ENCODE measurements at places on chromosomes 6 and 20. TPM values are rescaled to one million over a fixed set of nuclear protein-coding genes. Genes with fewer than 3 reads are reported as not detected.

DNA sequence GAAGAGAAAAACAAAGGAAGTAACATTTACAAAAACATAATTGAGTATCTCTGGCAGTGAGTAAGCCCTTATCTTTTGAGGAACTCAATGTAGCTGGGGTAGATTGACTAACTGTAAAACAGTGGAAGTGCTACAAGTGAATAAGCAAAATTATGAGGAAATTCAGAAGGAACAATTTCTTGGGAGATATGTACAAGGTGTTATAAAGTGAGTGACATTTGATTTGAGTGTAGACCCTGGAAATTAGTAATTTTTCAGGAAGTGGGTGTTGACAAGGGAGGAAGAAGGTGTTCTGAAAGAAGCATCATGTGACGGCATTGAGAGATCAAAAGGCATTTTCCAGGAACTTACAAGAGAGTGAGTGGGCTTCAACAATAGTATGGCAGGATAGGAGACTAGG lies 22.2 kb downstream of the XRN2 start:
- H3K36me3 ChIP-seq: peaks cover 9% of the 10 kb centered on the region
- peak overlapping the region; percentile 17 for H3K27ac ChIP-seq
- H3K27me3 ChIP-seq: no peaks in the 10 kb centered on the region
- no peak for DNase-seq
- H3K4me1 ChIP-seq: peaks cover 10% of the 10 kb centered on the region

DNA sequence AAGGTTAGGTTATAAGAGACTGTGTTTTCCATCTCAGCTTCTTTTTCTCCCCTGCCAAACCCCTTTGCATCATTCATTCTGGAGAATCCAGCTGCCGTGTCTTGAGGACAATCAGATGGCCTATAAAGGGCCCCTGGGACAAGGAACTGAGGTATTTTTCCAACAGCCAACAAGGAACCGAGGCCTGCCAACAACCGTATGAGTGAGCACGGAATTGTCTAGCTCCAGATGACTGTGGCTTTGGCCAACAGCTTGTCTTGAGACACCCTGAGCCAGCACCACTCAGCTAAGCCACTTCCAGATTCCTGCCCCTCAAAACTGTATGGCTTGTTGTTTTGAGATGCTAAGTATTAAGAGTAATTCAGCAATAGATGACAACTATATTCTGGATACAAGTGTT lies 433.7 kb upstream of the HSF2 start:
- H3K27me3 ChIP-seq: no peaks in the 10 kb centered on the region
- no peak for DNase-seq
- no peak overlapping the region for H3K27ac ChIP-seq

- DNase-seq: no peak
- H3K36me3 ChIP-seq: no peaks in the 10 kb centered on the region
- peak overlapping the region; percentile 93 for H3K27ac ChIP-seq
- H3K4me1 ChIP-seq: peaks cover 24% of the 10 kb centered on the region
- peak overlapping the region; percentile 4 for H3K4me3 ChIP-seq
Measured at GRCh38 chr6:70398783-70399728, 14.3 kb upstream of the FAM135A start.

- H3K27ac ChIP-seq: no peak overlapping the region
- no peak for DNase-seq
- no peaks in the 10 kb centered on the region for H3K27me3 ChIP-seq
- H3K4me3 ChIP-seq: no peak overlapping the region
- peaks cover 24% of the 10 kb centered on the region for H3K36me3 ChIP-seq
Measured at GRCh38 chr6:166532302-166532701, 54.2 kb downstream of the RAMACL start.

- H3K27me3 ChIP-seq: no peaks in the 10 kb centered on the region
- peak overlapping the region; percentile 98 for H3K27ac ChIP-seq
- no peak for DNase-seq
- peaks cover 11% of the 10 kb centered on the region for H3K4me1 ChIP-seq
- H3K36me3 ChIP-seq: peaks cover 2% of the 10 kb centered on the region
Measured at GRCh38 chr6:87473419-87473903, 687 bp downstream of the SLC35A1 start.

The CCN6 gene
- total RNA-seq: not detected

- DNase-seq: no peak
- no peak overlapping the region for H3K27ac ChIP-seq
- H3K36me3 ChIP-seq: no peaks in the 10 kb centered on the region
- H3K4me1 ChIP-seq: peaks cover 19% of the 10 kb centered on the region
- H3K27me3 ChIP-seq: peaks cover 2% of the 10 kb centered on the region
- H3K4me3 ChIP-seq: no peak overlapping the region
Measured at GRCh38 chr6:26071135-26071534, 16.1 kb upstream of the HFE start.

DNA sequence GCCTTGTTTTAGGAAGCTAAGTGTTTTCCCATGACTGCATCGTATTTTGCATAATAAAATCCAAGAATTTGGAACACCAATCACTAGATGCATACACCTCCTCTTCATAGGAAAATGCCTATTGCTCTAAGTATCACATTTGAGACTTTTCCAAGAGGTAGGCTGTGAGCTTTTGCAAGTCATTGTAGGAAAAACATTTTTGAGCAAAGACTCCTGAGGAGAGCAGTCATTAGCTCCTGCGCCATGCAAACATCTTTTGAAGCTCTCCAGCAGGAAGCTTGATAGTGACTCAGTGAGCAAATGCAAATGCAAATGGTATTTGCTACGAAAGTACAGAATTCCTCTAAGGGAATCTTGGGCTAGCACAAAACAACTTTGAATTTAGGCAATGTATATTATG lies 750.4 kb downstream of the QKI start:
- H3K27ac ChIP-seq: no peak overlapping the region
- no peak for DNase-seq
- no peak overlapping the region for H3K4me3 ChIP-seq
- peaks cover 3% of the 10 kb centered on the region for H3K27me3 ChIP-seq
- H3K4me1 ChIP-seq: no peaks in the 10 kb centered on the region

GRCh38 chr6:7052443-7053011 lies 55.2 kb upstream of the RREB1 start:
- H3K4me3 ChIP-seq: peak overlapping the region; percentile 50
- H3K27me3 ChIP-seq: no peaks in the 10 kb centered on the region
- peak overlapping the region; percentile 6 for H3K27ac ChIP-seq
- no peak for DNase-seq
- H3K4me1 ChIP-seq: peaks cover 11% of the 10 kb centered on the region

The OLIG3 gene
- total RNA-seq: not detected

Measured in progenitor cell of endocrine pancreas (in vitro differentiated cells).